Activated naive CD8-positive, alpha-beta T cell treated with anti-CD3 and anti-CD28 coated beads for 36 hours (primary cell): ENCODE measurements at places on chromosomes 5 and 9. TPM values are rescaled to one million over a fixed set of nuclear protein-coding genes. Genes with fewer than 3 reads are reported as not detected.

DNA sequence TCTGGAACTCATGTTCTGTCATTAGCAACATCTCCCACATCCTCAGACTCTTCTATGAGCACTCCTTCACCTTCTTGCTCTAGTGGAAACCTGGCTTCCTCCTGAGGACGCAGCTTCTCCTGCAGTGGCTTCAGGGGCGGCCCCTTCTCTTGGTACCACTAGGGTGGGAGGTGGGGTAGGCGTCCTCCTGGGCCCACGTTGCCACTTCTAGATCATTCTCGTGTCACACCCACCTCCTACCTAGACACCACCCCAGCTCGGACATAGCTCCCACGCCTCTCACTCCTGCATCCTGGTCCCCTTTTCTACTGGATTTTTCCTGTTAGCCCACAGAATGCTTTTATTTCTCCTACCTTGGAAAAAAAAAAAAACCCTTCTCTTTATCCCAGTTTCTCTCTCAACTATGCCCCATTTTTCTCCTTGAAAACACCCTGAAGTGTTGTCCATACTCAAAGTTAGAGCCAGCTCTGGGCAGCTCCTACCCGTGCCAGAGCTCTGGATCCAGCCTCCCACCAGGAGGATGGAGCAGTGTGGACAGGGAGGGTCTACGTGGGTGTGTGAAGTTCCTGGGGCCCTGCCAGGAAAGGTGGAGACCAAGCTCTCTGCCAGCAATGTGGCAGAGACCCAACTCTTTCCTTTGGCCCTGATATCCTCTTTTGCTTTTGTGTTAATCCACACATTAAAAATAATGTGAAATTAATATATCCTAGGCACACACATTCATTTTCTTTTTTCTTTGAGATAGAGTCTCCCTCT lies 179.2 kb downstream of the HSPA4 start:
- DNase-seq, result no peak

DNA sequence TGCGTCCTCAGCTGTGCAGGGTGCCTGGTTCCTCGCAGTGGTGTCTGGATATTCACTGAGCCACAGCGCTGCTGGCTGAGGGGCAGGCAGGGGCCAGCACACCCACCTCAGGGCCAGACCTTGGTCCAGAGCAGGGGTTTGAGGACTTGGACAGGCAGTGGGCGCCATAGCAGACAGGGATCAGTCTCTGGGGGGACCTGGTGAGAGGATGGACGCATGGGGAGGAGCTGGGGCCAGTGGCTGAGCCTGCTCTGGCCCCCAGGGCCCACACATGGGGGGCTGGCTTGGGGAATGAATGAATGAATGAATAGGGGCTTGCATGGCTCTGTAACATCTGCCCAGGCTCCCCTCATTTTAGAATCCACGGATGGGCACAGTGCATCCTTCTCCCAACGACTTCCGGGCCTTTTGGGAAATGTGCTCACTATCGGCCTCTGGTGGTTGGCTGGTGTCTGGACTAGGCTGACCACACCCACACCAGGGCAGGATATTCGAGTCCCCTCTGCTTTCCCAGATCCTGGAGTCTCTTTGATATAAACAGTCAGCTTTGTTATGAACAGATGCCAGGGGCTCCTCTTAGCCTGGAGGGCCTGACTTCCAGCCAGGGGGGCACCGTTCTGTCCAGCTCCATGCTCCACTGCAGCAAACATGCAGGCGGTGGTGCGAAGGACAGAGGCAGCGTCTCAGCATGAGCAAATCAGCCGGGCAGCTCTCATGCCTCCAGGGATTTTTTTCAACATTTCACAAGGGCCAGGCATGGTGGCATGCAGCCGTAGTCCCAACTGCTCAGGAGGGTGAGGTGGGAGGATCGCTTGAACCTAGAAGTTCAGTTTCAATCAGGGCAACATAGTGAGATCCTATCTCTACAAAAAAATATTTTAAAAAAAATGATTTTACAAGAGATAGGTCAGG lies 62.6 kb downstream of the NEK6 start:
- peak; percentile 33 for DNase-seq

DNA sequence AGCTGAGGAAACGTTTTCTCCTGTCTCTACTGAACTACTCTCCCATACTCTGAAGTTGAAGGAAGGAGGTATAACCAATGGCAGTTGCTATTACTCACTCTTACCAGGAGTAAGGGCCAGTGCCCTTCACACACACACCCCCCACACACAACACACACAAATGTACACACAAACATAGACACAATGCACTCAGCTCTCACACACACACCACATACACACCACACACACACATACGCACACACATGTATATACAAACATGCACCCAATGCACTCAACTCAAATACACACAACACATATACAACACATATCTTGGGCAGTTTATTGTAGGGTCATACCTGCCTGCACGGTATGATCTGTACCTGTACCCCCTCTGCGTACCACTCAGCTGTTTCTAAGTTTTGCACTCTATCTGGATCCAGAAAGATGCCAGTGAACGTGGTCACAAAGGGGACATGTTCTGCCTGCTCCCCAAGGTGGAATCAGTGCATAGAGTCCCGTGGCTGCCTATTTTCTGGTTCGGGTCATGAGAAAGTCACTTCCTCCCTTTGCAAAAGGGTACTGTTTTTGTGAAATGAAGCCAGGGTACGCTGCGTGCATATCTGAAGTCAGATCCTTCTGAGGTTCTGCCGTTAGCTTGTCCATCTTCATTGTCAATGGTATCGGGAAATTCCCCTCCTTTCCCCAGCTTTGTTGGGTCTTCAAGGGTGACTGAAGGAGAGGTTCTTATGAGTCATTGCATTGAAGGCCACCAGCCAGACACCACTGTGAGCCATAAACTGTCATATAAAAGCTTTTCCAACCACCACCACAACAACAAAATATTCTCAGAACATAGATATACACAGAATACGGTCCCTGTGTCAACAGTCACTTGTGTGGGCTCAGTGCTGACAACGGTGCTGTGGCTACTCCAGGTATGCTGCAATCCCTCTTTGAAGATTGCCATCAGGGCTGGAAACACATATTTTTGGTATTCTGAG lies 131.9 kb downstream of the UGCG start:
- DNase-seq, result peak; percentile 40

GRCh38 chr5:92081958-92082712 lies 699.0 kb upstream of the ARRDC3 start:
- no peak for DNase-seq

GRCh38 chr5:87116825-87117512 lies 150.7 kb upstream of the RASA1 start:
- DNase-seq, result no peak

DNA sequence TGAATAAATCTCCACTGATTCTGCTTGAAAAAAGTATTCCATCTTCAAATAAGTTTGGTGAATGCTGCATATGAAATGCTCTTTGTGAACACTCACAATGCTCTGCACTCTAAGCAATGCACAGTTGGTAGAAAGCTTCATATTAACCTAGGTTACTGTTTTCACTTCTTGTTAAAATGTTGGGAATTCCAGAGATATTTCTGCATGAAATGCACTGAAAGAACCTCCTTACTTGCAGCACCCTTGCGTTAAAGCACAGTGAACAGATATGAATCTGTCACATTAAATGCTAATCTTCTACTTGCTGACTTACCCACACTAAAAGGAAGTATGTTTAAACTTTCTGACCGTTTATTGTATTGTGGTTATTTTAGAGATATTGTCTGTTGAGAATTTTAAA lies 584.1 kb upstream of the NUDT12 start:
- no peak for DNase-seq

DNA sequence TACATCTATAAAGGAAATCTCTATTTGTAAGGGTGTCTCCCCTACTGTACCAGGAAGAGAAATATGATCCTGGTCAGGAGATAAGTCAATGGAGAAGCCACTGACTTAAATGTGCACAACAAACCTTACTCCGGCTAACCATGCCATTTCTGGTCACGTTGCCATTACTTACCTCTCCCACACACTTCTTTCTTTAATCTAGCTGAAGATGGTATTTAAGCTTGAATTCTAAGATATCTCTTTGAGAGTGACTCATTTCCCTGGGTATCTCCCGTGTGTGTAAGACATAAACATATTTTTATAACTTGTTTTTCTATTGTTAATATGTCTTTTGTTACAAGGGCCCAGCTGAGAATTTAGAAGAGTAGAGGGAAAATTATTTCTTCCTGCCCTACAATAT lies 296.6 kb downstream of the SEMA5A start:
- DNase-seq, result no peak

DNA sequence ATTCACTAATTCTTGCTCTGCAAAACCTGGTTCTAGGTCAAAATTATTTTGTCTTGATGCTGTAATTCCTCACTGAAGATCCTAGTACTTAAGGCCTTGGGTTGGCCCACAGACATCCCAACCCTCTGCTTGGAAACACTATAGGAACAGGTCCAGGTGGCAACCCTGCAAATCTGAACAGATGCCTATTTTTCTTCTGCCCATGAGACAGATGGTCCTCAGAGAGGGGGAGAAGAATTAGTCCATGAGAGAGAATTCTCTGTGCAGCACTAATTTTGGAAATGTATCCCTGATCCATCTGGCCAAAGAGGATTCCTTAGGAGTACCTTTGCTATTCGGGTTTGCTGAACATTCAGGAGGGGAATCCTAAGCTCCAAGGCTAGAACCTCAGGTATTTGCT lies 156.3 kb downstream of the ELAVL2 start:
- no peak for DNase-seq

DNA sequence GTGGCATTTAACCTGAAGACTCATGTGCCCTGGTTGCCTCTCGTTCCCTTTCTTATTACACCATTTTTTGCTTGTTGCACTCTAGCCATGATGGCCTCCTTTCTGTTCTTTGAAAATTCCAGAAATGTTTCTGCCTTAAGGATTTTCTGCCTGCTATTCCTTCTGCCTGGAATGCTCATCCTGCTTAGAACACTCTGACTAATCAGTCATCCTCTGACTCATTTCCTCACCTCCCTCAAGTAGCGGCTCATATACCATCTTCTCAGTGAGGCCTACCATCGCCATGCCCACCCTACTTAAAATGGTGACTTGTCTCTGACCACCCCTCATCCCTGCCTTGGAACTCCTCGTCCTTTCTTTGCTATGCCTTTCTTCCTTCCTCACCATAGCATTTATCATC lies 68.8 kb downstream of the KIF4B start:
- DNase-seq, result no peak

- no peak for DNase-seq
Measured at GRCh38 chr9:123678878-123679329, 251.0 kb downstream of the DENND1A start.

DNA sequence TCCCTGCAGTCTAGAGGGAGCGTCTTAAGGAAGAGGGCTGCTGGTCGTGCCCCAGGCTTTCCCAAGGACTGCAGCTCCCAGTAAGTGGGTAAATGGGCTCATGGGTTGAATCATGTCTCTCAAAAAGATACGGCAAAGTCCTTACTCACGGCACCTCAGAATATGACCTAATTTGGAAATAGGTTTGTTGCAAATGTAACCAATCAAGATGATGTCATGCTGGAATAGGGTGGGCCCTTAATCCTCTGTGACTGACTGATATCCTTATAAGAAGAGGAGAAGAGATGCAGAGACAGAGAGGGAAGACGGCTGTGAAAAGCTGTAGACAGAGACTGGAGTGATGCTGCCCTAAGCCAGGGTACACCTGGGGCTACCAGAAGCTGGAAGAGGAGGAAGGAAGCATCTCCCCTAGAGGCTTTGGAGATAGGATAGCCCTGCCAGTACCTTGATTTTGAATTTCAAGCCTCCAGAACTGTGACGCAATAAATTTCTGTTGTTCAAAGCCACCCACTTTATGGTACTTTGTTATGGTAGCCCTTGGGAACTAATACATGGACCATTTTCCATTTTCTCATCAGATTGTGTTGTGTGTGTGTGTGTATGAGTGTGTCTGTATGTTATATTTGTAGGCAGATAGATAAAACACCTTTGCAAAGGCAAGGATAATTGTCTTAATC lies 15.0 kb downstream of the GALNT10 start:
- DNase-seq, result no peak

DNA sequence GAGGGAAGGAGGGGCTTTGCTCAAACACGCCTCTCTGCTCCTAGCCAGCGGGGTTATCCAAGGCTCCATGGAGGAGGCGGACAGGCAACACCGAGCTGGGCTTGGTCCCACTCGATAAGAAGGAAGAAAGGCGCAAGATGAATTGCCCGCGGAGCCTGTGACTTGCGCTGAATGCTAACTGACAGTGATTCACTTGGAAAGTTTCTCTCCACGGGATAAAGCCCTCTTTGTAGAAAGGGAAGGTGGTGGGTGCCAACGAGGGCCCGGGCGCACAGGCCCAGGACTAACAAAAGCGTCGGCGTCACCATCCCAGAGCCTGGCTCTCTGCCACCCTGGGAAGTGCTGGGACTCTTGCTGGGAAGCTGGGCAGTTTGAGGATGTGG lies 76.0 kb downstream of the VAV2 start:
- no peak for DNase-seq

DNA sequence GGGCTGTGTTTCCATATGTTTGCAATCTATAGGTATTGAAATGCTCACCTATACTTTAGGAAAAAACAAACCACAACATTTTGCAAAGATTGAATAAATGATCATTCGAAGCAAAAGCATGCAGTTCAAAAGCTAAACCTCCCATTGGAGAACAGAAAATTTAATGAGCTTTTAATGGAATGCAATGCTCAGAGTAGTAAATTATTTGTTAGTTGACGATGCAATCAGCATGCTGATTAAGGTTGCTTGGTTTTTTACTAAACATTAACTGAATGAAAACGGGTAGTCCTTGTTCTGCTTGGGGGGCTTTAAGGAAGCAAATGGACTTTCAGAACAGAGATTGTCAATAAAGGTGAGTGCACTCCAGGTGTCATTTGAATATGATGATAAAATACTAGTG lies 123.3 kb upstream of the TMEM161B start:
- DNase-seq, result no peak

GRCh38 chr9:84271531-84271900 lies 69.0 kb downstream of the SLC28A3 start:
- peak; percentile 59 for DNase-seq

DNA sequence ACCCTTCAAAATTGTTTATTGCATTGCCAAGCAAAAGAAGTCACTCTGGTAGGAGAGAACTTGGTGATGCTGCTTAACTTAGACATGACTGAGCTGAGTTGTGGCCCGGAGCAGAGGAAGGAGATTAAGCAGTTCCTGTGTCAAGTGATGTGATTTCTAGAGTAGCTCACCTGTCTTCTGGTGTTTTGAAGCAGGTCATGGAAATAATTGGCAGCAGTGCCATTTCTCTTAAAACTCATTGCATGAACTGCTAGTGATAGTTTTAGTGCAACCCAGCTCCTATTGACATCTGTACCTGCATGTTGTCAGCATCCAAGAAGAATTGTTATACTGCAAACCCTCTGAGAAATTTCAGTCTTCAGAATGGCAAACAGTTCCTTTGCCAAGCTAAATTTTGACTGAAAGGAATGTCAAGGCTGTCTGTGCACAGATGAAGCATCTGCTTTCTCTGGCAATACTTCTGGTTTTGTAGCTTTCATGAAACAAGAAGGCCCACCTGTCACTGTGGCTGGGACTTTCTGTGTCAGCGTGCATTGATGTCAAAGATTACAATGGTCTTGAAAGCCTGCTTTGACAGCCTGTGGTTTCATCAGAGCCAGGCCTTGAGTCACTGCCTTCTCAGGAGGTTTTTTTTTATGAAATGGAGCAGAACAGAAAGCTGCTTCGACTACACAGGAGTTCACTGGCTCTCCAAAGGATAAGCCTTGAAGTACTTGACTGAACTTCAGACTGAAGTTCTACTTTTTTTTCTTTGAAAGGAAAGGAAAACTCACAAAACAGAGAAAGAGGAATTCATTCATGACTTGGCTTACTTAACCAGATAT lies 90.6 kb downstream of the RALGPS1 start:
- DNase-seq, result peak; percentile 70

Gene ARSI
- not detected for total RNA-seq

Gene CNTNAP3
- total RNA-seq, result not detected

Gene GARNL3
- total RNA-seq, result 2.0 TPM

Gene OCLN
- total RNA-seq, result 0.43 TPM

Gene SLC25A46
- total RNA-seq, result 55.9 TPM
